Mesenchymal stem cell (in vitro differentiated cells and primary cell): ENCODE measurements at places on chromosomes 7 and 10.

DNA sequence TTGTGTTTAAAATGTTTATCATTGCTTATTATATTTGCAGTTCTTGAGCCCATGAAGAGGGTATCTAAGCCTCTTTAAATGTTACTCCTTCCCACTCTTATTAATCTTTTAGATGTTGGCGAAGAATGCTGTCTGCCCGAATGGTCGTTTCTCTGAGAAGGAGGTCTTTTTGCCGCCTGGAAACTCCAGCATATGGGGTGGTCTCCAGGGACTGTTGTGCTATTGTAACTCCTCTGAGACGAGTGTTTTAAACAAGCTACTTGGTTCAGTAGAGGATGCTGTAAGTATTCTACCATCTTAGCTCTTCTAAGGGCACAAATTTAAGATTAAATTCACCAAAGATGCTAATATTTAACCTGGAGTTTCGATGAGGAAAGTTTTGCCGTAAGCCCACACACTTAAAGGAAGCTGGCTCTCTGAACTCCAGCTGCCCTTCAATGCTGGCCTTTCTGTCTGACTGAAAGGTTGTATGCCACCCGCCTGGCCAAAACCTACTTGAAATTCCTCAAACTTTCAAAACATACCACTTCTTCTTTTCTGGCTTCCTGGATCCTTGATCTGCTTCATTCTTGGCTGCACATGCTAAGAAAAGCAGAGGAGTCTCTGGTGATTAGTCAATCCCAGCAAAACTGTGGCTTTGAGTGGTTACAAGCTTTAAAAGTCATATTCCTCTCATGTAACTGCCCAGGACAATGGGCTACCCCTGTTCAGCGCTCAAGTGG lies 74.7 kb downstream of the ABCA13 start:
- no peak for DNase-seq

GRCh38 chr10:32938554-32939061 lies 19.4 kb downstream of the ITGB1 start:
- DNase-seq, result peak; percentile 62

DNA sequence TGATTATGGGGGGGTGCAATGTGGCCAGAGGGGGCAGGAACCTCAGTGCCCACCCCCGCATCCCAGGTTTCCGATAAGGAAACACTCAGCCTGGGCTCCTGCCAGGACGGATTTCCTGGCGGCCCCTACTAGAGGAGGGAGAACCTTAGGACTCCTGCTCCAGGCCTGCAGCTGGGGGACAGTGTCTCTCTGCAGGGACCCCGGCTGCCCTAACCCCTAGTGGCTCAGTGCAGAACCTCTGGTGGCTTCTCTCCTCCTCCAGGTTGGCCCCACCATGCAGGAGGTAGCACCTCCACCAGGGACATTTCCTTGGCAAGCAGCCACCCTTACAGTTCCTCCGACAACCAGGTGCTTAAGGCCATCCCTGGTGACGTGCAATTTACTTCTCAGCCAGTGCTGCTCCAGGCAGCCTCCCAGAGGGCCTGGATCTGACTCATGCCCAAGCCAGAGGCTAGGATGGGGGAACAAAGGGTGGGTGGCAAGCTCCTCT lies 31.9 kb downstream of the SH2B2 start:
- no peak for DNase-seq

- no peak for DNase-seq
Measured at GRCh38 chr7:8380130-8380529, 53.3 kb upstream of the NXPH1 start.

- no peak for DNase-seq
Measured at GRCh38 chr7:29405891-29406290, 157.7 kb upstream of the PRR15 start.

- DNase-seq, result no peak
Measured at GRCh38 chr10:25083546-25084111, 67.2 kb downstream of the THNSL1 start.

- no peak for DNase-seq
Measured at GRCh38 chr7:11410656-11411644, 421.0 kb downstream of the THSD7A start.

- DNase-seq, result no peak
Measured at GRCh38 chr7:131503639-131504038, 52.8 kb downstream of the PODXL start.

DNA sequence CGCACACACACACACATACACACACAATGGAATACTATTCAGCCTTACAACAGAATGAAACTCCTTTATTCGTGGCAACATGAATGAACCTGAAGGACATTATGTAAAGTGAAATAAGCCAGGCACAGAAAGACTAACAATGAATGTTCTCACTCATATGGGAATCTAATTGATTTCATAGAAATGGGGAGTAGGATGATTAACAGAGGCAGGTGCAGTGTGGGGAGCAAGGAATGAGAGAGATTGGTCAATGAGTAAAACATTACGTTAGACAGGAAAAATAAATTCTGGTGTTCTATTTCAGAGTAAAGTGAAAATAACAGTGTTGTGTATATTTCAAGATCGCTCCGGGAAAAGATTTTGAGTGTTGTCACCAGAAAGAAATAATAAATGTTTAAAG lies 694.5 kb downstream of the NXPH1 start:
- DNase-seq, result no peak

- DNase-seq, result no peak
Measured at GRCh38 chr10:24652381-24652957, 71.2 kb downstream of the ARHGAP21 start.

GRCh38 chr7:13910805-13911551 lies 78.5 kb downstream of the ETV1 start:
- no peak for DNase-seq

DNA sequence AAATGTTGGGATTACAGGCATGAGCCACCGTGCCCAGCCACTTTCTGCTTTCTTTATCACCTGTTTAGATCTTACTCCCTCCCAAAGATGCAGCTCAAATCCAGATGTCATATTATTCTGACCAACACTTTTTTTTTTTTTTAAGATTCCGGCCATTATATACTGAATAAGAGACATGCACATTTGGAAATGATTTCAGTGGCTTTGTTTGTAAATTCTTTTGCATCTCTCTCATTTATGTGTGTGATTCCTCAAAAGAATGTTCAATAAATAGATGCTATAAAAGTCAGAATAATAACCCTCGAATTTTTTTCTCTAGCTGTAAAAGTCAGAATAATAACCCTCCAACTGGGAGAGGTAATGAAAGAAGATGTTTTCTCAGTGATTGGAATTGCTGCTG lies 25.4 kb downstream of the HECW1 start:
- no peak for DNase-seq

GRCh38 chr7:87543623-87544022 lies 57.1 kb downstream of the ABCB1 start:
- DNase-seq, result no peak

DNA sequence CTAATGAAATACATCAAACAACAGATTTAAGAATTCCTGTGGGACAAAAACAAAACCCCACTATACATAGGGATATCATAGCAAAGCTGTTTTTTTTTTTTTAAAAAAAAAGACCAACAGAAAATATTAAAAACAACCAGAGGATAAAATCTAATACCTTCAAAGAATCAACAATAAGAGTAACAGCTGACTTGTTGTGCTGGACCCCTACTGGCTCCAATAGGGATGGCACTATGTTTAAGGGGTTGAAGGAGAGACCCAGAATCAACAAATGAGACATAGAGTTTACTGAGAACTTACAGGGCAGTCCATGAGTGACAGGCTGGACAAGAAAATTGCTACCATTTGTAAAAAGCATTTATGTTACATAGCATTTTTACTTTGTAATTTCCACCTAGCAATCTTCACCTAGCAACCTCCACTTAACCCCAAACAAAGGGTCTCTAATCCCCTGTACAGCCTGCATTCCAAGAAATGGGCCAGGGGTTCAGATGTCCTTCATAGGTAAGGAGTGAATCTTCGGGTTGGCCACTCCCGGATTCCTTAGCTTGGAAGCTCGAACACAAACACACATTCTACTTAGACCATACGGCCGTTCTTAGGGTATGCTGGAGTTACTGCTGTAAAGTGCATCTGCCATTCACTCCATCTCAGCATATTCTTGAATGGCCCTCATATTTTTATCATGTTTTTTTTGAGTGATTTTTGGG lies 25.8 kb downstream of the ASZ1 start:
- no peak for DNase-seq

DNA sequence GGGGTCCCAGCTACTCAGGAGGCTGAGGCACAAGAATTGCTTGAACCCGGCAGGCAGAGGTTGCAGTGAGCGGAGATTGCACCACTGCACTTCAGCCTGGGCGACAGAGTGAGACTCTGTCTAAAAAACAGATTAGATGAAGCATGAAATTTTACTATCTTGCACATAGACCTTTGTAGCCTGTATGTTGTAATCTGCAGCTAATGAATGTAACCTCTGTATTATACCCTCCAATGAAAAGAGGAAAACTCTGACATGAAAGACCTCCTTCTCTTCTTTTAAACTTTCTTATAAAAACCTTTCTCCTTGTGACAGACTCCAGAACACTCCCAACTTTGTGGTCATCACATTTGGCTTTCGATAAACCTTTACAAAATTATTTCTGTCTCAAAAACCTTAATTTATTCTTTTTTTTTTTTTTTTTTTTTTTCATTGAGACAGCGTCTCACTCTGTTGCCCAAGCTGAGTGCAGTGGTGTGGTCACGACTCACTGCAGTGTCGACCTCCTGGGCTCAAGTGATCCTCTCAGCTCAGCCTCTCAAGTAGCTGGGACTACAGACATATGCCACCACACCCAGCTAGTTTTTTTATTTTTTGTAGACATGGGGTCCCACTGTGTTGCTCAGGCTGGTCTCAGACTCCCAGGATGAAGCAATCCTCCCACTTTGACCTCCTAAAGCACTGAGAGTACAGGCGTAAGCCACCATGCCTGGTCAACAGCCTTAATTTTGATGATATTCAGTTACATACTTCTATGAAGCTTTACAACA lies 97.4 kb downstream of the SVOPL start:
- DNase-seq, result peak; percentile 60

- DNase-seq, result peak; percentile 56
Measured at GRCh38 chr7:55127622-55128081, 108.8 kb downstream of the EGFR start.
